CD8-positive, alpha-beta memory T cell (primary cell): ENCODE measurements at places on chromosomes 2 and 18. TPM values are rescaled to one million over a fixed set of nuclear protein-coding genes. Genes with fewer than 3 reads are reported as not detected.

- DNase-seq, result no peak
These were observed 52.6 kb downstream of the TACR1 start for GRCh38 chr2:75146606-75147332.

- no peak for DNase-seq
These were observed 1.1 kb downstream of the HIBCH start for GRCh38 chr2:190318514-190318913.

GRCh38 chr2:105641389-105641811 lies 103.3 kb upstream of the NCK2 start:
- DNase-seq, result no peak

Gene LONRF2
- total RNA-seq, result 0.13 TPM

GRCh38 chr18:70428439-70428838 lies 139.6 kb downstream of the SOCS6 start:
- DNase-seq, result no peak

Gene DNAH6
- total RNA-seq, result 0.51 TPM

- DNase-seq, result no peak
These were observed 811.1 kb upstream of the LRATD1 start for GRCh38 chr2:13821255-13821880.

Gene SIX3
- not detected for total RNA-seq

Gene TMEM178A
- total RNA-seq, result not detected

DNA sequence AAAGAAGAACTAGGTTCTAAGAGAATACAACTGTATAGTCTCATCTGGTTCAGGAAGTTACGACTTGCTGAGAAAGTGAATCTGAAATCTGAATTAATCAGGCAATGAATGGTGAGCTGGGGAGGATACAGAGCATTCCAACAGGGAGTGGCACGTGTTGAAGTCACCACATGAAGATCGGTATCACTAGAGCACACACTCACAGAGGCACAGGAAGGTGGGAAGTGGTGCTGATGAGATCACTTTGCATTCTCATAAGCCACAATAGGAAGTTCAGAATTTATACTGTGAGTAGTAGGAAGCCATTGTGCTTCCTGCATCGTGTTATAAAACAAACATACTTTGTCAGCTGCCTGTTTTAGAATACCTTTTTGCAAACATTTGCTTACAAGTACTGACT lies 615.0 kb upstream of the DDX18 start:
- DNase-seq, result no peak

- DNase-seq, result no peak
These were observed 118.5 kb downstream of the ACKR3 start for GRCh38 chr2:236688157-236688556.

DNA sequence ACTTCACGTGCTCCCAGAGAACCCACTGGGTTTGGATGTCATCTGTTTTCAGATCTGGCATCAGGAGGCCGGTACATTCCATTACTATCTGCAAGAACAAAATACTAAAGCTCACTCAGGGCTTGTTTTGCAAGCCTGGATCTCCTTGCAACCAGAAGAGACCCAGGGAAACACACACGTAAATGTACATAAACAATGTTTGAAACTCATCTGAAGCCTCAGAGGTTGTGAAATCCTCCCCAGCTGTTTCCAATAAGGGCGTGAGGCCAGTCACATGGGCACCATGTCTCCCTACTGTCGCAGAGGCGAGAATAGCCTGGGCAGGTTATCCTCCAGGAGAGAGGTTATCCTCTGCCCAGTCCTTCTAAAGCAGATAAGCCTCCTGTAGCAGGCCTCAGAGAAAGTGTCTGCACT lies 186.9 kb downstream of the GFPT1 start:
- DNase-seq, result no peak

- DNase-seq, result no peak
These were observed 8.4 kb downstream of the INPP4A start for GRCh38 chr2:98453083-98453482.

Gene CDH20
- 0.13 TPM for total RNA-seq

DNA sequence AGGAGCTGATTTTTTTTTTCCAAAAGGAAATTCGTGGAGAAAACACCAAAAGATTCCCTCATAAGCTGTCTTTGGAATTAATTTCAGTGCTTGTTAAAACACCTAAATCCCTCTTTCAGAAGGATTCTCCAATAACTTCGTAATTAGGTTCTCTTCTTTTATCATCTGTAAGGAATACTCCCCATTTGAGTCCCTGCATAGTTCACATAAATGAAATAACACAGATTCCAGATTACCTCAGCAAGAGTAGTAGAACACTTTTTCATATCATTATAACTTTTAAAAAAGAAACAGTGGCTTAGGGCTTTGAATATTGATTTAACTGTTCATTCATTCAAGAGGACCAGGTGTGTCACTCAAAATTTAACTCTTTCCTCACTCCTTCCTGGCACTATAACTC lies 55.5 kb downstream of the ARHGAP28 start:
- DNase-seq, result no peak

DNA sequence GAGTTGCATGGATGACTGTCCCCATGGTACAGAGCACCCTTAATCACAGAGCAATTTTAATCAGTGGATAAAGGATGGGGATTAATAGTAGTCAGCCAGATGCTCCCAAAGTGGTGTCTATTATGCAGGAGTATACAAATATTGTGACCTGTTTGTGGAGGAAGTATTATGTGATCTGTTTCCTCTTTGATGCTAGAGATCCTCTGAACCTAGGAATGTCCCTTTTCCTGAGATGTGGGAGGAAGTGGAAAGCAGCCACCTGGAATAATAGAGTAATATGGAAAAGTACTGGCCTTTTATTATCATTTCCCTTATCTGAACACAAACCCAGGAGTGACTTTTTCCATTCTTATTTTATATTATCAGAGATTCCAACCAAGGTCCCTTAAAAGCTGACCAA lies 94.2 kb upstream of the EFEMP1 start:
- DNase-seq, result no peak

DNA sequence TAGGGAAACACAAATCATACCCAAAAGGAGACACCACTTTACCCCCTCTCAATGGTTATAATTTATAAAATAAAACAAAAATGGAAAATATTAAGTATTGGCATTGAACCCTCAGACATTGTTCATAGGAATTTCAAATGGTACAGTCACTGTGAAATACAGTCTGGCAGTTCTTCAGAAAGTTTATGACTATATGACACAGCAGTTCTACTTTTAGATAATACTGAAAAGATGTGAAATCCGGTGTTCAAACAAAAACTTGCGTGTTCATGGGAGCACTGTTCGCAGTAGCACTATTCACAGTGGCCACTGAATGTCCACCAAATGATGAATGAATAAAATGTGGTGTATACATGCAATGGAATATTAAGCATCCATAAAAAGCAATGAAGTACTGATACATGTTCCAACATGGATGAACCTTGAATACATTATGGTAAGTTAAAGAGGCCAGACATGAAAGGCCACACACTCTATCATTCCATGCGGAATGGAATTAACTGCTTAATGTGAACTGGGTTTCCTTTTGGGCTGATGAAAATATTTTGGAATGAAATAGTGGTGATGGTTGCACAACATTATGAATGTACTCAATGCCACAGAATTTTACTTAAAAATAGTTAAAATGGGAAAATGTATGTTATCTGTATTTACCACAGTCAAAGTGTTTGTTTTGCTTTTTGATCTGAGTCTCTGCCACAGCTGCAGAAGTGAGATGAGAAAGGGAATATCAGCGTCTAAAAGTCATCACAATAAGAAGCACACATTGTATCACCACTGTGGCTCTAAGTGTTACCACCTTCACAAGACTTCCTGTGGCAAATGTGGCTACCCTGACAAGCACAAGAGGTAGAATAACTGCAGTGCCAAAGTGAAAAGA lies 864.6 kb downstream of the SUCLG1 start:
- no peak for DNase-seq

GRCh38 chr2:105422801-105423200 lies 23.9 kb upstream of the FHL2 start:
- DNase-seq, result no peak

DNA sequence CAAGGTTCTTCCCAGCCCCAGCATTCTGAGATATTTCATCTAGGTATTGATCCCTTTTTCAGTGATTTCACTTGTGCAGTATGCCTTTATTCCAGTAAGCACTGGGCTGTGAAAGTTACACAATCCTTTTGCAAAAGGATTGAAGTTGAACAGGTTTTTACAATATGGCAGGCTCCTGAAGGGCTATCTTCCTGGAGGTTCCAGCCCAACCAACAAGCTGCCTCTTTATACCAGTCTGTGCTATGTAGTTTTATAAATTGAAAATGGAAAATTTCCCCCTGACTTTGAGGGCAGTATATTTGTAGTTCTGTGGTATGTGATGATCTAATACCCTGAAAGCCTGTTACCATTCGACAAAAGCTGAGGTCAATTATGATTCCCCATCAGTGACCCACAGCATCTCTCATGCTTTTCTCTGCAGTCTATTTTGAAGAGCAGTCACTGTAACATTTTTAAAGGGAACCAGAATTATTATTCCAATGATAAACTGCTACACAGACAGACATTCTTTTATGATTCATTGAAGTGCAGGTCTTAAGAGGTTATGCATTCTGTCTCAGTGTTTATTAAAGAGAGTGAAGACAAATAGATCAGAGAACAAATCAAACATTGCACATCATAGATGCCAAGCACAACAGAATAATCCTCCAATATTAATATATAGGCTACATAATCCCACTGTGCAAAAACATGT lies 35.2 kb upstream of the STPG4 start:
- no peak for DNase-seq

DNA sequence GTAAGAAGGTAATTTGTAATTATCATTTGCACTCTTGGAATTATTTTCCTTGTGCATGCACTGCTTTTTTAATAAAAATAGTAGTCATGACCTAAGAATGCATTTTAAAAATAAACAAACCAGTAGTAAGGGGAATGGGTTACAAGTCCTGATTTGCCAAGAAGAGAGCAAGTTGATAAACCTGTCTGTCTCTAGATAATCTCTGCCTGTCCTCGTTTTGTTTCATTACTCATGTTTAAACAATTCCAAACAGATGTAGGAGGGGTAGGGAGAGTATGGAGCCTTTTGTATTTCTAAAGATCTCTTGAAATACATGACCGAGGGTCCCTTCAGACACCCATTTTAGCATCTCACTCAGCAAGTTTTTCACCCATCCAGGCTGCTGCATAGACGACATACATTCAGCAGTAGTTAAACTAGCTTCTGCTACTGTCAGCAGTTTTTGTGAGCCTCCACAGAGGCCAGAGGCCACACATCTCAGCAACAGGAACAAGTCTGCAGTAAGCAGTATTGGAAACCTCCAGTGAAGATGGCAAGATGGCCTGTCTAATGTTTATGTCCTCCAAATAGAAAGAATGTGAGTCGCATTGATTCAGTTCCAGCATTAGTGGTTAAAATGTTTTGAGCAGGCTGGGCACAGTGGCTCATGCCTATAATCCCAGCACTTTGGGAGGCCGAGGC lies 2.3 kb upstream of the EXOC6B start:
- no peak for DNase-seq

Gene HOXD8
- total RNA-seq, result not detected

DNA sequence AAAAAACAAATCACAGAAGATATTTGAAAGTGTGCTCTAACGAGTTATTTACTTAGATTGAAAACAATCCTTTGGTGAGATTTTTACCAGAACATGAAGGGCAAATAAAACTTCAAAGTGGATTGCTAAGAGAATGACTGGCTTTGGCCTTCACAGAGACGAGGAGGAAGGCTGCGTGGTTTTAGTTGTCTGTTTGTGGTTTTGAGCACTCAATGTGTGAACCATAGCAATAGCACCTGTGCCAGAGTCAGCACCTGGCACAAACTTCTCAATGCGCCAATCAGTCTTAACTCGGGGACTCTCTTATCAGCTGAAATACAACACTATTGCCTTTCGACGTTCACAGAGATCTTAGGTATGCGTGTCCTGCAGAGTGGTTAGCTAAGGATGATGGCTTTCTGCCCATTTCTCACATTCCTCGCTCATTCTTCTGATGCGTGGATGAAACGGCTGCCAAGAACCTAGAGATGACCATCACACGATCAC lies 70.0 kb downstream of the MBP start:
- peak; percentile 87 for DNase-seq

DNA sequence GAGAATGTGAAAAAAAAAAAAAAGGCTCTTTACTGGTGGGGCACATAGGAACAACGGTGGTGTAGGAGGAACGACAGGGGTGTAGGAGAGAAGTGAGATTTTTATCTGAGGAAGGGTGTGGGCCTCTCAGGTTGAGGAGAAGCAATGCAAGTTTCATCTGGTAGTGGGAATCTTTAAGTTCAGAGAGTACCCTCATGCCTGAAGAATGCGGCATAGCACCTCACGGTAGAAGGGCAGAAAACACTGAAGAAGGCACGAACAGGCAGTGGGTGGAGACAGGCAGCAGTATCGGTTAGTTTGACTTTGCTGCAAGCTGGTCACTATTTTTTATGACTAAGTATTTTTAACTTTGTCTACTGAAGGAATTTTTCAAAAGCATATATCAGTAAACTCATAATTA lies 52.2 kb upstream of the TSPYL6 start:
- no peak for DNase-seq

- no peak for DNase-seq
These were observed 98.6 kb upstream of the NCK2 start for GRCh38 chr2:105645938-105646773.

DNA sequence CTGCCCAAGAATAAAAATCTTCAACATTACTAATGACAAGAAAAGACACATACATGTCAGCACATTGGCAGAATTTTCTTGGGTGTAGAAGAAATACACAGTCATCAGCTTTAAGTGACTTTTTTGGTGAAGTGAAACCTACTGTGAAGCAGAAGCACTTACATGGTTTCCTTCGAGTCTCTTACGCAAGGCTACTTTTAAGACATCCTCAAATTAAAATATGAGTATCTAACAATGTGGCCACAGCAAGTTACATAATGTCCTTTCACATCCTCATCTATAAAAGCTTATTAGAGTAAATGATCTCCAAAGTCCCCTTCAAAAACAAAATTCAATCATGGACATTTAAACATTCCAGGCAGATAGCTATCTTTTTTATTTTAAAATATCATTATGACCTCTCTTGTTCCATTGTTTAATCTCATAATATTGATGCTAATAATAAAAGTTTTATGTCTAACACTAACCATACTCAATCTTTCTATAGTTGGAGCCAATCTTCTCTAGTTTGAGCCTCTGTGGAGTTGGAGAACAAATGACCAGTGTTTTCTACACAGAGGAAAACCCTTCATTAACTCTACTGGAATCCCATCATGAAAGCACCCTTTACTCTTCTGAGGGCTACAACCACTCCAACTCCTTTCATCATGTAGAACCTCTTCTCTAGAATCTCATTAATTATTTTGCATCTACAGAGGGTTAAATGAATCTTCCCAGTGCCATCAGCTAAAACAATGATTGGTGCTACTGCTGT lies 182.2 kb upstream of the ZFP36L2 start:
- no peak for DNase-seq

DNA sequence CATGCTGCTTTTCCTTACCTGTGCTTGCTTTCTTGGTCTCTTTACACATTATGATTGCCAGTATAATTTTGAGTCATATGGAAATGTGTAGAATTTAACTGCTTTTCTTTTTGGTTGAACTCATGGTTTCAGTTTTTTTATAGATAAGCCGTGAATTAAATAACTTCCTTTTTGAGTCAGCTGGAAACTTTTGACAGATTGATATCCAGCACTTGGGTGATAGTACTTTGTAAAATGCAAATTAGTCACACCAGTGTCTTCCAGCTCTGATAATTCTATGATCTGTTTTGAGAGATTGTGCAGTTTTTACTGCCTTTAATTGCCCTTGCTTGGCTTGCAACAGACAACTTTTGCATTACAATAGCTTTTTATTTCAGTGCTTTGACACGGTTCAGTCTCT lies 86.4 kb downstream of the NCOA1 start:
- no peak for DNase-seq

Gene MROH2A
- total RNA-seq, result not detected
